ENCODE measurements at places on chromosomes 1 and 21.
A peak's percentile ranks its signal among the peaks of the same experiment; 100 is the strongest.

DNA sequence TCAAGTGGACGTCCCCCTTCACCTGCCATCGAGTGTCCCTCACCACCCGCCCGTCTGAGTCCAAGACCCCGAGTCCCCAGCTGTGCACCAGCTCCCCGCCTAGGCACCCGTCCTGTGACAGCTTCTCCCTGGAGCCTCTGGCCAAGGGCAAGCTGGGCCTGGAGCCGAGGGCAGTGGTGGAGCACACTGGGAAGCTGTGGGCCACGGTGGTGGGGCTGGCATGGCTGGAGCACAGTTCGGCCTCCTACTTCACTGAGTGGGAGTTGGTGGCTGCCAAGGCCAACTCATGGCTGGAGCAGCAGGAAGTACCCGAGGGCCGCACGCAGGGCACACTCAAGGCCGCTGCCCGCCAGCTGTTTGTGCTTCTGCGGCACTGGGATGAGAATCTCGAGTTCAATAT is 63.2 kb downstream of the VWA5B1 start:
- no peaks in the 10 kb centered on the region for H3K36me3 ChIP-seq
- no peak for DNase-seq
- no peak overlapping the region for H3K4me3 ChIP-seq
- peaks cover 14% of the 10 kb centered on the region for H3K27me3 ChIP-seq

DNA sequence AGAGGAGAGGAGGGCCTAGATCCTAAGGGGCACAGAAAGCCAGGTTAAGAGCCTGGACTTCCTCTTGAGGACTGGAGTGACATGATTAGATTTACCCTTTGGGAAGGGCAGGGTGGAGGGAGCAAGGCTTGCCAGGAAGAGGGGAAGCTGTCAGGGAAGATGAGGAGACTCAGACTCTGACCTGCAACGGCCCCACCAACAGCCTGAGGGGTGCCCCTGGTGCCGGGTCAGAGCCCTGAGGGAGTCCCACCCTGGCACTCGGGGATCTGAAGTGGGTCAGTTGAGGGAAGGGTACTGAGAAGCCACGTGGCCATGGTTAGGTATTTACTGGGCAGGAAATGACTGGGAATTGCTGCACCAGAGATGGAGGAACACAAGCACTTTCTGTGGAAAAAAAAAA is 9.8 kb downstream of the ECE1 start:
- H3K36me3 ChIP-seq = peaks cover 15% of the 10 kb centered on the region
- no peak overlapping the region for H3K4me3 ChIP-seq
- no peak for DNase-seq
- H3K4me1 ChIP-seq = peaks cover 57% of the 10 kb centered on the region
- H3K27ac ChIP-seq = peak overlapping the region; percentile 96

DNA sequence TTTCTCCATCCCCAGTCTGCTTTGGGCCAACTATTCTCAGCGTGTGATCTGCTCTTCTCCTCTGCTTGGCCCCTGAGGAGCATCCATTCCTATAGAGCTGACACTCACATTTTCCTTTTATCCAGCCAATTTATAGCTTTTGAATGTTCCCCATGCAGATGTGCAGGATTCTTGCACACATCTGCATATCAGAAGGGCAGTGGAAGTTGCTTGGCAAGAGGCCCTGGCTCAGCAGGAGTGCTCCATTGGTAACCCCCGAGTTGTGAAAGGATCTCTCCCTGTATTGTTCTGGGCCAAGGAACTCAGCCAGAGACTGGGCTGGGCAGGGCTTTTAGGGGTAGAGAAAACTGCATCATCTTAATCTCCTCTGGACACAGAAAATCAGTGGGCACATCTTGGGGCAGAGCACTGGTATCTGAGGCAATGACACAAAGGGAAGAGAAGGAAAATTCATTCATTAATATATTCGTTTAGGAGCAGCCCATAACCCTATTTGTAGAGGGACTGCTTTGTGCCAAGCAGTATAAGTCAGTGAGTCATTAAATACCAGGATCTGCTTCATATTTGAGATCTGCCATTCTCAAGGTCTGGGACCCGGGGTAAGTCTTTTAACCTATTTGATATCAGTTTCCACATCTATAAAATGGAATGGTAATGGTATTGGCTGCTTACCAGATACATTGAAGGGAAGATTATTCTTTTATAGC is 31.0 kb upstream of the BEND5 start:
- no peak overlapping the region for H3K27ac ChIP-seq
- no peaks in the 10 kb centered on the region for H3K4me1 ChIP-seq
- DNase-seq = no peak
- H3K36me3 ChIP-seq = no peaks in the 10 kb centered on the region
- H3K27me3 ChIP-seq = no peaks in the 10 kb centered on the region

- H3K27me3 ChIP-seq = no peaks in the 10 kb centered on the region
- H3K27ac ChIP-seq = no peak overlapping the region
- DNase-seq = no peak
- peaks cover 20% of the 10 kb centered on the region for H3K4me1 ChIP-seq
- H3K36me3 ChIP-seq = peaks cover 9% of the 10 kb centered on the region
These were observed 139.8 kb upstream of the TMEM51 start for GRCh38 chr1:15013767-15014166.

GRCh38 chr21:44517175-44517899 is 22.7 kb downstream of the KRTAP10-1 start:
- H3K4me1 ChIP-seq = no peaks in the 10 kb centered on the region
- H3K27ac ChIP-seq = no peak overlapping the region
- H3K4me3 ChIP-seq = no peak overlapping the region

DNA sequence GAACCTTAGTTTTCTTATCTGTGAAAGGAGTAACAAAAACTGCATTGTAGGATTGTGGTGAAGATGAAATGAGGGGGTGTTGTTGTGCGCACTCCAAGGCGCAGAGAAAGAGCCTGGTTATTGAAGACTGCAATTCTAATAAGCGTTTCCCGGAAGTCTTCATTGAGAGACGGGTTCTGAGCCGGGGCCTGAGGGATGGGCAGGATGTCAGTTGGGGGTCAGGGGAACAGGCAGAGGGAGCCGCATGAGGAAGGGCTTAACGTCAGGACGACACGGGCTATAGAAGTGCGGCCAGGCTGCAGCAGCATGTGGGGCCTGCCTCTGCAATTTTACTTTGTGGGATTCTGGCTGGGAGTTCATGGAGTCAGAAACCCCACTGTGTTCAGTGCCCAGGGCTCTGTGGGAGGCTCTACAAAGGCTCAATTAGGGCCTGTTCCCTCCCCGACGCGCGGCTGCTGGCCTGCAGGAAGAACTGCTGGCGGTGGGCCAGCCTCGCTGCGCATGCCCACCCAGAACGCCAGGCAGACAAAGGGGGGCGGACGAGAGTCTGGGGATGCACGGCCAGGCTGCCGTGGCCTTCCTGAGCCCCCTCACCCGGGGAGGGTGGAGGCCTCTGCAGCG is 20.7 kb downstream of the TRIM62 start:
- H3K27me3 ChIP-seq = no peaks in the 10 kb centered on the region
- peaks cover 77% of the 10 kb centered on the region for H3K4me1 ChIP-seq
- peaks cover 49% of the 10 kb centered on the region for H3K36me3 ChIP-seq
- no peak overlapping the region for H3K4me3 ChIP-seq
- DNase-seq = peak; percentile 93

- no peak overlapping the region for H3K4me3 ChIP-seq
- H3K27ac ChIP-seq = no peak overlapping the region
- H3K36me3 ChIP-seq = no peaks in the 10 kb centered on the region
- DNase-seq = no peak
- no peaks in the 10 kb centered on the region for H3K27me3 ChIP-seq
These were observed 362.4 kb upstream of the KAZN start for GRCh38 chr1:14236097-14236496.

- peak overlapping the region; percentile 77 for H3K4me3 ChIP-seq
- H3K36me3 ChIP-seq = no peaks in the 10 kb centered on the region
- no peak for DNase-seq
- peaks cover 8% of the 10 kb centered on the region for H3K27me3 ChIP-seq
These were observed 690 bp upstream of the RNF19B start for GRCh38 chr1:32965251-32965747.

GRCh38 chr1:35797380-35797779 is 10.4 kb upstream of the AGO4 start:
- DNase-seq = no peak
- no peaks in the 10 kb centered on the region for H3K36me3 ChIP-seq
- no peak overlapping the region for H3K27ac ChIP-seq

DNA sequence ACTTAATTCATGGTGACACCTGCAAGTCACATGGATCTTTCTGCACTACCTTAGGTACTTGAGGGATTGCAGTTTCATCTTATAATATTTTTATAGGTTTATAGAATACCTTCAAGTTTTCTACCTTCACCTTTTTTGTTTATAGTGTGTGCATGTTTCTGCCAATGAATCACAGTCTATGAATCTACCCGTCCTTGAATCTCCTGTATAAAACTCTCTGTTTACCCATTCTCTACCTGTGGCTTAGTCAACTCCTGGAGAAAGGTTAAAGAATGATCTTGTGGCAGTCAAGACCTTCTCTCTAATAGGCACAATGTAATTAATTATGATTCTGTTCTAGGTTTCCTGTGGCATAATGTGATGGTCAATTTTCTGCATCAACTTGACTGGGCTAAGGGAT is 3.2 kb upstream of the GSTM2 start:
- DNase-seq = no peak
- H3K4me3 ChIP-seq = no peak overlapping the region
- peaks cover 18% of the 10 kb centered on the region for H3K36me3 ChIP-seq

DNA sequence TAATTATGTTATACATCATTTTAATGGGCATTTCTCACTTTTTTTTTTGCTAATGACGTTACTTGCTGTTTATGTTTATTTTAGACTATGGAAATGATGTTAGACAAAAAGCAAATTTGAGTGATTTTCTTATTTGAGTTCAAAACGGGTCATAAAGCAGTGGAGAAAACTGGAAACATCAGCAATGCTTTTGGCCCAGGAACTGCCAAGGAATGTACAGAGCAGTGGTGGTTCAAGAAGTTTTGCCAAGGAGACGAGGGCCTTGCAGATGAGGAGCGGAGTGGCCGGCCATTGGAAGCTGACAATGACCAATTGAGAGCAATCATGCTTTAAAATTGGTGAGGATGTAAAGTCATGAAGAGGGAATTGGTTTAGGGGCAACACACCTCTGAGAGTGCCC is 32.1 kb upstream of the KCNE2 start:
- DNase-seq = no peak
- peaks cover 1% of the 10 kb centered on the region for H3K27me3 ChIP-seq
- no peaks in the 10 kb centered on the region for H3K36me3 ChIP-seq
- H3K4me3 ChIP-seq = no peak overlapping the region
- H3K4me1 ChIP-seq = peaks cover 48% of the 10 kb centered on the region

All from osteocyte (in vitro differentiated cells).